ENCODE measurements at places on chromosomes 6 and 20.
A peak's percentile ranks its signal among the peaks of the same experiment; 100 is the strongest.

DNA sequence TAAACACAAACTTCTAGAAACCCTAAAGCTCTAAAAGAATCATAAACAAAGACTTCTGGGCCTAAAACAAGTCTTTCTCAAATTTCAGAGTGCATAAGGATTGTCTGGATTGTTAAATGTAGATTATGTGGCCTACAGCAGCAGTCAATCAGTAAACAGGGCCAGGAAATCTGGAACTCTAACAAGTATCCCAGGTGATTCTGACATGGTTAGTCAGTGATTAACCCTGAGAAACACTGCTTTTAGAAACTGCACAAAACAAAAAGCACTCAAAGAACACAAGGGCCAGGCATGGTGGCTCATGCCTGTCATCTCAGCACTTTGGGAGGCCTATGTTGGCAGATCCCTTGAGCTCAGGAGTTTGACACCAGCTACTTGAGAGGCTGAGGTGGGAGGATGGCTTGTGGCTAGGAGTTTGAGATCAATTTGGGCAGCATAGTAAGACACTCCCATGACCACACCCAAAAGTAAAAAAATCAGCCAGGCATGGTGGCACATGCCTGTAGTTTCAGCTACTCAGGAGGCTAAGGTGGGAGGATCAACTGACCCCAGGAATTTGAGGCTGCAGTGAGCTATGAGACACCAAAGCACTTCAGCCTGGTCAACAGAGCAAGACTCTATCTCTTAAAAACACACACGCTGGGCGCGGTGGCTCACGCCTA is 5.9 kb downstream of the MED20 start:
- no peak for DNase-seq

GRCh38 chr6:53280207-53280606 is 68.5 kb downstream of the ELOVL5 start:
- DNase-seq = no peak

DNA sequence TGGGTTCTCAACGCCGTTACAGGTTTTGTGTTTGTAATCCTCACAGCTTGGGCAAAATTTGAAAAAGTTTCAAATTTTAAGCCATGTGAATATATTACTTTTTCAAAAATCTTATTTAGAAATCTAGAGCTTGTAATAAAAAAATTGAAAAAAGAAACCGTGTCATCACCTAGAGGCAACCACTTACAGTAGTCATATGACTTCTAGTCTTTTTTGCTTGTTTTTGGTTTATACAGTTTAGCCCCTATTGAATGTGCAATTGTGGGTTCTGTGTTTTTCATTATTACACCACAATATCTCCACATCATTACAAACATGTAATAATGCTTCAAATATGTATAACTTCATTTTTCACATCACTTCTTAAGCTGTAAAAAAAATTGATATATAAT is 888 bp downstream of the DYNLRB1 start:
- DNase-seq = no peak

DNA sequence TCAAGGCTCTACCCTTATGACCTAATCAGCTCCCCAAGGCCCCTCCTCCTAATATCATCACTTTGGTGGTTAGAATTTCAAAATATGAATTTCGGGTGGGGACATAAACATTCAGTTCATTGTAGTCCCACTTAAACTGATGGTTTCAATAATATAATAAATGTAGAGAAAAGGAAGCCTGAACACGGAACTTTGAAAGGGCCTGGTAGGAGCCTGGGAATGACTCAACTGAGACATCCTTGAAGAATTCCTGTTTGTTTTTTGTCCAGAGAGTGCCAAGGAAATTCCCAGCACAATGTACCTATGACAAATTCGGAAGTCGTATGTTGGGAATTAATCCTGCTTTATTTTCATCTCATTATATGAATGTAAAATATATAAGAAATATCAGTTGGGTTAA is 457.9 kb downstream of the PLCB1 start:
- no peak for DNase-seq

GRCh38 chr6:85585741-85586140 is 7.9 kb downstream of the SNX14 start:
- no peak for DNase-seq

DNA sequence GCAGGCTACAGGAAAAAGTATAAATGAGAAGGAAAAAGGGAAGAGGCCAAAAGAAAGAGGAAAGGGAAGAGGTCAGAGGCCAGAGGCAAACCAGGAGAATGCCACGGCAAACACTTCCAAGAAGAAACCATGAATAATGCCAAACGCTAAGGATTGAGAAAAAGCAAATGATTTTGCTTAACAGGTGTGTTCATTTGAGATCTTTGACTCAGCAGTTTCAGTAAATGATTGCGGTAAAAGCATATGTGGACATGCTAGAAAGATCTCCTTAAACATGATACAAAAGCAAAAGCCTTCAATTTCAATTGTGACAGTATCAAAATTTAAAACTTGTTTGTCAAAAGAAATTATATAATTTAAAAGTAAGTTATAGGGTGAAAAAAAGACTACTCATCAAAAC is 70.6 kb downstream of the UBE3D start:
- DNase-seq = no peak

DNA sequence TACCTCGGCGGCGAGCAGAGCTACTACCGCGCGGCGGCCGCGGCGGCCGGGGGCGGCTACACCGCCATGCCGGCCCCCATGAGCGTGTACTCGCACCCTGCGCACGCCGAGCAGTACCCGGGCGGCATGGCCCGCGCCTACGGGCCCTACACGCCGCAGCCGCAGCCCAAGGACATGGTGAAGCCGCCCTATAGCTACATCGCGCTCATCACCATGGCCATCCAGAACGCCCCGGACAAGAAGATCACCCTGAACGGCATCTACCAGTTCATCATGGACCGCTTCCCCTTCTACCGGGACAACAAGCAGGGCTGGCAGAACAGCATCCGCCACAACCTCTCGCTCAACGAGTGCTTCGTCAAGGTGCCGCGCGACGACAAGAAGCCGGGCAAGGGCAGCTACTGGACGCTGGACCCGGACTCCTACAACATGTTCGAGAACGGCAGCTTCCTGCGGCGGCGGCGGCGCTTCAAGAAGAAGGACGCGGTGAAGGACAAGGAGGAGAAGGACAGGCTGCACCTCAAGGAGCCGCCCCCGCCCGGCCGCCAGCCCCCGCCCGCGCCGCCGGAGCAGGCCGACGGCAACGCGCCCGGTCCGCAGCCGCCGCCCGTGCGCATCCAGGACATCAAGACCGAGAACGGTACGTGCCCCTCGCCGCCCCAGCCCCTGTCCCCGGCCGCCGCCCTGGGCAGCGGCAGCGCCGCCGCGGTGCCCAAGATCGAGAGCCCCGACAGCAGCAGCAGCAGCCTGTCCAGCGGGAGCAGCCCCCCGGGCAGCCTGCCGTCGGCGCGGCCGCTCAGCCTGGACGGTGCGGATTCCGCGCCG is 994 bp downstream of the FOXC1 start:
- no peak for DNase-seq

DNA sequence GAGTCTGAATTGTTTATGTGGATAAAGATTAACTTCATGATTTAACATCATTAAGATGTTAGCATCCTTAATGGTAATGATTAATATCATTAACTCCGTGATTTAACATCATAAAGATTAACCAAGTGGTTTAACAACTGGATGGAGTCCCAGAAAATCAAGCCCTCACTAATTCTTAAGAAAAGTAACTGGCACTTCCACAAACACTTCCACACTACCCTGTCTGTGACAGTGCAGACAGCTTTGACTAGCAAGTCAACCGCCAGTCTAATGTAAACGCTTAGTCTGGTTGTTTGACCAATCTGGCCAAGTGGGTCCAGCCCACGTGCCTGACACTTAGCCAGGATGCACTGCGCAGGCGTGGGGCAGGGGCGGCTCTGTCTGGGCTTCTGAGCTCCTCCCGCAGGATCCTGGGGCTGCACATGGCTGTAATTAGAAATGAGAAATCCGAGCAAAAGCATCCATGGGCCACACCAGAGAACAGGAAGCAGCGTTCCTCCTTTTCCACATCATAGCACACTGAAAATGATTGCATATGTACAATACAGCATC is 424.2 kb downstream of the FOXA2 start:
- DNase-seq = no peak

GRCh38 chr6:142764311-142764710 is 180.7 kb downstream of the HIVEP2 start:
- no peak for DNase-seq

GRCh38 chr20:20881808-20882207 is 169.4 kb upstream of the RALGAPA2 start:
- DNase-seq = no peak

- DNase-seq = no peak
Observed at GRCh38 chr6:148934539-148934938, 187.7 kb downstream of the UST start.

DNA sequence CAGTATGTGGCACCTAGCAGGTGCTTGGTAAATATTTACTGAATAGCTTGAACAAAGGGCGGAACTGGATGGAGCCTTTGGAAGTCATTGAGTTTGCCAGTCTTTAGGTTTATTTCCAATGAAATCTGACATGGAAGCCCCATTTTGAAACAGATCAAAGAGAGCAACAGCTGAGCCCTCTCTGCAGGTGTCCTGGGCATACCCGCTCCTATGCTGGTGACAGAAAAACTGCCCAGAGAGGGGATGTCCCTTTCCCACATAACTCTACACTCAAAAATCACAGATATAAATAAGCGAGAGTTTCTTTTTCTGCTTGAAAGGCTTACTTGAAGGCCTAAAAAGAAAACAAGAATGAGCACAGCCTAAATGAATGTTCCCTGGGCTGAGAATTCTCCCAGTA is 53.0 kb upstream of the RALY start:
- no peak for DNase-seq

DNA sequence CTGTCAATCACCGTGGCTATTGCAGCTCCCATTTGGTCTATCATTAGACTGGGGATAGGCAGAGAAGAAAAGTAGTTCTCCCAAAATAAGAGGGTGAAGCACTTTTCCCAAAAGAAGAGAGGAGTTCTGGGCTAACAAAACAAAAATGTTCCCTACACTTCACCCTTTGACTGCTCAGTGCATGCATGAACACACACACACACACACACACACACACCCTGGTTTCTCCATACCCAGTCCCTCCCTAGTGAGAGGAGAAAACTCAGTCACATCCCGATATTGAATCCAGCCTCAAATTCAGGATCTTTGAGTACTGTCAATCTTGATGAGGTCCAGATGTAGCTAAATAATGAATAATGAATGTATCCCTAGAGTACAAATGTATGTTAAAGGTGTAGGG is 4.6 kb upstream of the TBPL1 start:
- no peak for DNase-seq

GRCh38 chr20:19868441-19868840 is 110.4 kb downstream of the RIN2 start:
- DNase-seq = no peak

GRCh38 chr6:34680802-34681515 is 15.6 kb downstream of the ILRUN start:
- no peak for DNase-seq

GRCh38 chr6:101730954-101731353 is 337.4 kb downstream of the GRIK2 start:
- DNase-seq = no peak

- peak; percentile 44 for DNase-seq
Observed at GRCh38 chr6:34484899-34485298, 19.0 kb downstream of the PACSIN1 start.

DNA sequence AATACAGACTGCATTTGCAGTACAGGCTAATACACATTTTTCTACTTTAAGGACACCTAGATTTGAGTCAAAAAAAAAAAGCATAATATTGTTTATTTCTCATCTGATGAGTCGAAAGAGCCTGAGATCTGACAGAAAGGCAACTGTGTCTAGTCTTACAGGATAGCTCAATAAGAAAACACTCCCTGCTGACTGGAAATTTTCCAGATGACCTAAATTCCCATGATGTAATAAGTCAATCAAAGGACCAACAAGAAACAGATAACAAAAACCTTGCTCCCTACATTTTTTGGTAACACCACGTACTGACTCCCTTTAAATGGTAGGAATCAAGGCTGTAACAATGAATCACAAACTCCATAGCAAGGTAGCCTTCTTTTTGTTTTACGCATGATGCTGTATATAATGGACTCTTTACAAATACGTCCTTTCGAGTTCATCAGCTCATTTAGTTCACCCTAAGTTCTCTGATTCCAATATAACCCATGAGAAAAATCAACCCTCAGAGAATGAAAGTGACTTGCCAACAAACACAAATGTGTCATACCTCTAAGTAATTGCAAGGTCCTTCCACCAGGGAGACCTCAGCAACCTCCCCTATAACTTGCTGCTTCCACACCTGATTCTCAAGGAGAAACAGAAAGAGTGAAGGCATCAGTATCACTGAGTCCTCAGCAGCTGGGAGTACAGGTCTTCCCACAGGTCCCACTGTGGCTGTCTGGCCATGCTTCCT is 12.1 kb downstream of the TBX18 start:
- no peak for DNase-seq

- DNase-seq = no peak
Observed at GRCh38 chr20:3494218-3494617, 23.4 kb downstream of the ATRN start.

- DNase-seq = no peak
Observed at GRCh38 chr6:44524476-44525227, 137.1 kb downstream of the CDC5L start.

DNA sequence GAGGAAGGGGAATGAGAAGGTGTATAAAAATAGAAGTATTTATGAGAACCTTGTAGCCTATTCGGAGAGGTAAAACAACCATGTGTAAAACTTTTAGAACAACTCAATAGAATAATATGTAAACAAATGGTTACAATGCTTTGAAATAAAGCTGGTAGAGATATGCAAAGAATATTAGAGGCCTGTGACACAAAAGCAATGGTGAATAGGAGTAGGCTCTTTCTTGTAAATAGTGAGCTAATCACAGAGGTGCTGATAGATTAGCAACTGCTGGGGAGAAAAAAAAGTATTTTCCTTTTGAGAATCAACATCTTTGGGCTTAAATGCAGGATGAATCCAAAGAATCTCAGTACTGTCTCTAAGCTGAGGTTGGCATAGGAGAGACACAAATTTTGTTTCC is 7.0 kb downstream of the TMEM200A start:
- no peak for DNase-seq

DNA sequence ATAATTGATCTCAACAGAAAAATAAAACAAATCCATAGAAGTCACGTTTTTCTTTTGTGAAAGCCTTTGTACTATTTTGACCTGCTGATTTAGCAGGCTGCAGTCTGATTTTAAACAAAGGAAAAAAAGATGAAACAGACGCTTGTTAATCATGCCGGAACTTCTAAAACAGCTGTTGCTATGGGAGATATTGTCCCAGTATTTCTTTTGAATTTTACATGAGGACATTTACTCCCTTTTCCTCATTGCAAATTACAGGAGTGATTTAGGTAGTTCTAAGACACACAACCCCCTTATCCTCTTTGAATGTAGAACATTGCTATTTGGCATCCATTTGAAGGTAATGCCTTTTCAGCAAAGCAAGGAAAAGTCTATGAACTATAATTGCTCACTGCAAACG is 416.1 kb downstream of the BCKDHB start:
- no peak for DNase-seq

DNA sequence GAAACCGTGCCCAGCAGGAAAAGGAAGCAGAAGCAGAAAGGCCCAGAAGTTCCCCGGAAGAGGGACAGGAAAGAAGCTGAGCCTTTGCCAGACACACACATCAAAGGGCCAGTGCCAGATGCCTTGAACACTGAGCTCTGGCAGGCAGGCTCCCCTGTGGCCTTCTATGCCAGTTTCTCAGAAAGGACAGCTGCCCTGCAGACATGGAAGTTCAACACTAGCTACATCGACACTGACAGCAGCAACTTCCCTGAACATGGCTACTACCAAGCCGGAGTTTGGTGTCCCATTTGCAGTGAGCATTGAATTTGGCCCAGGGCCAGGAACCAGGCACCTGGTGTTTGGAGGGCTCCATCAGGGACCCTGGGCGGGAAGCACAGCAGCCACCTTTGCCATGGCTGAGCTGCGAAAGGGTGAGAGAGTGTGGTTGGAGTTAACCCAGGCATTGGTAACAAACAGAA is 8.0 kb upstream of the RAET1E start:
- no peak for DNase-seq

Measured in stimulated activated CD8-positive, alpha-beta memory T cell treated with anti-CD3 and anti-CD28 coated beads, Interleukin-4, amount 100 ng/mL, for 4 hours (primary cell).